ENCODE measurements at places on chromosomes 4 and X.

DNA sequence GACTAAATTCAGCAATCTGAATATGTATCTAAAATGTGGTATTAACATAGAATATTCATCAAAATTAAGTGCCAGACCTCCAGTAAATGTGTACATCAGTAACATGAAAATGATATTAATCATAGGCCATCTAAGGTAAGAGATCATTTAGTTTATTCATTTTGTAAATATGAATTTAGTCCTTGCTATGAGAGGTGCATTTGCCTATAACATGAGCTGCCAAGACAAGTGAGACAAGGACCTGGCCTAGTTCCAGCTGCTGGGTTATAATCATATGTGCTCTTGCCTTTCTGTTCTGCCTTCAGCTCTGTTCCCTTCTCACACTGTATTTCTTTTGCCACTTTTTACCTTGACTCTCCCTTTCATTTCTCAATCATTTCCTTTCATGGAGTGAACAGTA is 160.0 kb downstream of the STIM2 start:
- DNase-seq = no peak

- DNase-seq = no peak
Observed at GRCh38 chr4:52552778-52553177, 106.3 kb downstream of the USP46 start.

- no peak for DNase-seq
Observed at GRCh38 chr4:37517326-37517725, 168.8 kb downstream of the RELL1 start.

DNA sequence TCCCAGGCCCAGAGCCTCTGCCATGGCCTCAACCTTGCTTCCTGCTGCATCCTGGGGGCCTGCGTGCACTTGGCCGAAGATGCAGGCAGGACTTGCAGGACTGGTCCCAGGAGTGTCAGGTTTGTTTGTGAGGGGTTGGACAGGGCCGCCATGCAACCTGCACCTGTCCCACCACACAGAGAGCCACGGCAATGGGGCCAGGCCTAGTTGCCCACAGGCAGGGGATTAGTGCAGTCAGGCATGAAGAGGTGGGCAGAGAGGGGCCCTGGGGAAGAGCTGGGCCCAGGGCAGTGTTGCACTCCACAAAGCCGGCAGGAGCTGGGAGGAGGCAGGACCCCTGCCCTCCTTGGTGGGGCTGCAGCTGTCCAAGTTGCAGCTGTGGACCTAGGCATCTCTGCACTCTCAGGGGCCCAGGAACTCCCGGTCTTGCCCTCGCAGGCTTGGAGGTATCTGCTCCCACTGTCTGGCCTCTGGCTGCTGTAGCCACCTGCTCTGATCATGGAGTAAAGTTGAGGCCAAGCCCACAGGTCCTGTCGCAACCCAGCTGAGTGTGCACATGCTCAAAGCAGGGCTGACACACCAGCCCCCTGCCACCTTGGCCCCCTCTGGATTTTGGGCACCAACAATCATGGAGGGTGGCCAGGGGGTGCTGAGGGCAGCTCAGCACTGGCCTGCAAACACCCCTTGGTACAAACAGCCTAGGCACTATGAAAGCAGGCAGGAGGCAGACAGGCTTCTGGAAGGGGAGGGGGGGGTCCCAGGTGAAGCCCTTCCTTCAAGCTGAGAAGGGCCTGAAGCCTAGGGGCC is 190.4 kb upstream of the PCDH10 start:
- no peak for DNase-seq

DNA sequence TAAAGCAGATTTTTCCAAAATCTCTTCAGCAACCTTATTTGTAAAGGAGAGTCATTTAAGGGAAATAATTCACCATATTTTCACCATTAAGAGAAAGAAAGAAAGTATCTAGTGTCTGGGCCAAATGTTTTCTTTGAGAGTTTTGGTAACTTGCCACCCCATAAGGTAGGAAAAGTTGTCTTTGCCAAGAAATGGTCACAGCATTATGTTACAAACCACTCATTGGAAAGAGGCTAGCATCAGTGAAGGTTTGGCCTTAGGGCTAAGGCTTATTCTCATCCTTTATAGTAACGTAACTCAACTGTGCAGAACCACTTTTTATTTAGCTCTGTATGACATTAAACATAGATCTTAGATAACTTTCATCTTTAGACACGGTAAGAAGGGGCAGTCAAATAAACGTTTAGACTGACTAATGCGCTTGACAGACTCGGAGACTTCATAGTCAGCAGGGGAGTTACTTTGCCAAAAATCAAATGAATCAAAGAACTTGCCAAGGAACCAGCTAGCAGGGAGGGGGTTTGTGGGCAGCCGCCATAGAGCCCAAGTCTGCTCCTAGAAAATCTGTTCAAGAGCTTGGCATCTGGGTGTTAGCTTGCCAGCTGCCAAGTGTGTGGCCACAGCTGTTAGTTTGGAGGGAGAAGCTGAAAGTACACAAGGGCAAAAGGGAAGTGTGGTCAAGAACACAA is 182.8 kb upstream of the GRID2 start:
- DNase-seq = no peak

- DNase-seq = no peak
Observed at GRCh38 chrX:18927558-18927957, 56.4 kb downstream of the PHKA2 start.

DNA sequence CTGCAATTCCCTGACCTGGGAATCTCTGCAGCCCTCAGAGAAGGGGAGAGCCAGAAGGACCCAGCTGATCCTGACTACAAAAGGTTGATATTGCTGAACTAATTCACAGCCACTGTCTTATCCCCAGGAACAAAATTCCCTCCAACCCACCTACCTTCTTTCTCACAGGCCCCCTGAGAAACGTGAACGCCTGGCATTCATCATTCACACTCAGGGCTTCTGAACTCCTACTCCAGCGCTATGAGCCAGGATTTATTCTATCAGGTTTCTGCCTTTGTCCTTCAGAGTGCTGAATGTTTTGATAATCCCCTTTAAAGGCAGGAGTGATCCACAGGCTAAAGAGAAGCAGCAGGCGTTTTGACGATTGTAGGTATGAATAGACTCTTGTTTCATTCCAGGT is 76.5 kb downstream of the KCNIP4 start:
- no peak for DNase-seq

DNA sequence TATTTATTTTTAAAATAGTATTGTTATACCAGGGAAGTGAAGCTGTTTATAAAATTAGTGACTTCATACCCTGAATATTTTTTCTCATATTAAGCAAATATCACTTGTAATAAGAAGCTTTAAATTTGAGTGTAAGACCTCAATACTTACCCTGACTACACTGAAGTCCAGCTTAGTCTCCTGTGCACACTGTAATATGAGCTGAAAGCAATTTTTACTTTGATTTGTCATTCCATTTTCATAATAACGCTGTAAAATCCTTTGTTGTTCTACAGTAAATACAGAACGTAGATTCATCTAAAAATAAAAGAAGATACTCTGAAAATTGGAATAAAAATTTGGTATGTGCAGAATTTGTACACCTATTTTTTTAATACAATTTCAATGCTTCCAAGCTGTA is 27.2 kb downstream of the HDX start:
- no peak for DNase-seq

- no peak for DNase-seq
Observed at GRCh38 chrX:33053001-33053400, 158.3 kb downstream of the DMD start.

GRCh38 chrX:20500949-20501348 is 234.2 kb upstream of the RPS6KA3 start:
- DNase-seq = no peak

GRCh38 chrX:41868392-41868977 is 54.9 kb downstream of the CASK start:
- no peak for DNase-seq

GRCh38 chrX:150449313-150449712 is 86.2 kb downstream of the MAMLD1 start:
- DNase-seq = no peak

- DNase-seq = no peak
Observed at GRCh38 chr4:6267573-6267972, 2.1 kb upstream of the WFS1 start.

DNA sequence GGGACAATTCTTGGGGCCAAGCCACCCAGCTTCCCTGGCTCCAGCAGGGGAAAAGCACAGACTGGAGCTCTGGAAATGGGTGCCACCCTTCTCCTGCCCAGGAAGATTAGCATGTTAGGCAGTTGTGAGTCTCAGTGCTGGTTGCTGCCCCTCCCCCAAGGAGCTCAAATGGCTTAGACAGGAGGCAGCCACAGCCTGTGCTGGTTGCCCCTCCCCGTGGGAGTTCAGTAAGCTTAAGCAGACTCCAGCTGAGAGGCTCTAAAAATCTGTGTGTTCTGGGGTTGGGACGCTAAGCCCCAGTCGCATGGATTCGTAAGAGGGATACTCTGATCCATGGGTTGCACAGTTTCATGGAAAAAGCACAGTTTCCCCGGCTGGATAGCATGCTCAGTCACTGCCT is 92.7 kb upstream of the NDST3 start:
- DNase-seq = no peak

DNA sequence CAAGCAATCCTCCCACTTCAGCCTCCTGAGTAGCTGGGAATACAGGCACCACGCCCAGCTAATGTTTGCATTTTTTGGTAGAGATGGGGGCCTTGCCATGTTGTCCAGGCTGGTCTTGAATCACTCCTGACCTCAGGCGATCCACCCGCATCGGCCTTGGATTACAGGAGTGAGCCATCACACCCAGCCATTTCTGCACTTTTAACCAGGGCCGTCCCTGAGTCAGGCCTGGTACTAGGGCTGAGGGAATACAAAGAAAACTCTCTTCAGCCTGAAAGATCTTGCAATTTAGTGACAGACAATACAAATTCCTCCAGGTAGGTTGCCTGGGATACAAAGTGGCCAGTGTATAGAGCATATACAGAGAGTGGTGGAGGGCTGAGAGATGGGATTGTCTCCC is 65.8 kb downstream of the BCOR start:
- no peak for DNase-seq

DNA sequence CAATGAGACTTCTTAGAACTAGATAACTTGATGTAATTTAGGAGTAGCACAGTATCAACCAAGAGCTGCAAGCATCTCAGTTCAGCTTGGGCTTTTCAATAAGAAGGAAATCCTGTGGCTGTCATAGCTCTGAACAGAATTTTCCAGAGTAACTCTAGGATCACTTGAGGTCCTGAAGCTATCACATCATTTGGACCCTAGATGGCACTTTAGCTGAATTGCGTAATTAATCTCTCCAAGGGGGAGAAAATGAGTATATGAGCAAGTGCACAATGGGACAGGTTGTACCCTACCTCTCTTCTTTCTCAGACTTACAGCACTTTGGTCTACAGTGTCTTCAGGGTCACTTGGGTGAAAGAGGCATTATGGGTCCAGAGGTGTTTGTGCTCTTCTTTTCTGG is 45.2 kb downstream of the SLC4A4 start:
- DNase-seq = no peak

DNA sequence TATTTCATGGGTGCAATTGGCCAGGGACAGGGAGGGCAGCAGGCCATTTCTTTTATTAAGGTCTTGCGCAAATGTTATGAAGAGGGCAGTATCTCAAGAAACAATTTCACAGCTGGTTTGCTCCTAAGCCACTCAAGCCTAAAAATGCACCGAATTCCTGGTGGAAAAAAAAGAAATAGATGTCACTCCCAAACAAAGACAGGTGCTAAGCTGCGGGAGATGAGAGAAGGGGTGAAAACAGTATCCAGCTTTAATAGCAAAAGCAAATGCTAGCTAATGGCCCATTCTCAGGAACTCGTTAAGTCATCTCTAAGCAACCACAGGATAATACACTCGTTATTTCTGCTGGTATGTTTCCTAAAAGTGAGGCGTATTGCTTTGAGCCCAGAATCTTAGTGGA is 116.4 kb downstream of the ARX start:
- no peak for DNase-seq

GRCh38 chr4:80140194-80140593 is 57.1 kb upstream of the PRDM8 start:
- DNase-seq = no peak

- DNase-seq = no peak
Observed at GRCh38 chr4:153034681-153035080, 98.6 kb downstream of the FHDC1 start.

DNA sequence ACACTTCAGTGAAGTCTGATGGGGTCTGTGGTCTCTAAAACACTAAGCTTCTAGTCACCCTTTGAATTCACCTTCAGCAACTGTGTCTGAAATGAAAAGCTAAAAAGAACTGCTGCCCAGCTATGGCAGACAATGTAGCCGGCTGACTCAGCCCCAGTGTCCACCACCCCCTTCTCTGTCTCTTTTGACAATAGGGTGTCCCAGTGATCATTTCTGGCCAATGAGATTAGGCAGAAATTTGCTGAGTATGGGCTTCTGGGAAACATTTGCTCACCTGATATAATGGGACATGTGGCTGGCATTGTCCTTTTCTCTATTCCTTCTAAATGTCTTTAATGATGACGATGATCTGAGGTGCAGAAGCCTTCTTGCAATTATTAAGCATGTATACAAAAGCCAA is 20.6 kb downstream of the IGFBP7 start:
- no peak for DNase-seq

DNA sequence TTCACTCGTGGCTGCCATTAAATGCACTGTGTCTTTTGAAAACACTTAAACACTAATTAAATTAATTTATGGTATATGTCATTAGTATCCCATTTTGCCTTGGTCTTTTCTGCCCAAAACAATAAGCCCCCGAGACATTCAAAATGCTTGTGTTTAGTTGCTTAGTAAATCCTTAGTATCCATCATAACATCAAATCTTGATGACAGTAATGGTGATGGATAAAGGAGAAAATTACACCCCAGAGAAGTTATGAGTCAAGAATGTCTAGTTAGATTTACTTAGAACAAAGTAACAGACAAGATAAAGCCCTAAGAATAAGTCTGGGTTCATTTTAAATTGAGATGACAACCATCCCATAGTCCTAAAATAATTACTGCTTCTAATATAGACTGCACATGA is 21.3 kb downstream of the ANK2 start:
- DNase-seq = no peak

GRCh38 chr4:9924750-9925149 is 96.5 kb downstream of the SLC2A9 start:
- DNase-seq = no peak

DNA sequence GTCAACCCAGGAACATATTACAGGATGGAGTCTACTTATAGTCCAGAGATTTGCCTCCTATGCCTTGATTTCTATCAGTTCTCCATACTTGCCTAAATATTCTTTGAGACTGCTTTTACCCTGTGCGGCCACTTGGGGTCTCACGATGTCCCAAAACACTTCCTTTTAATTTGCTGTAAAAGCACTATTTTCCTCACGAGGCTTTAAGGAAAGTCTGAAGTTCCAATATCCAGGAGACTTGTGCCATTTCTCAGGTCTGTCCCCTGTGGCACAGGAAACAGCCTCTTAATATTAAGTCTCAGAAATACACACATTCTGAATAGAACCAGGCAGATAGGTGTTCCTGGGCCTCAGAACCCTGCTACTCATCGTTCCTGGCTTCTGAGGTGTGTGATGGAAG is 142.9 kb downstream of the TMEM164 start:
- DNase-seq = peak; percentile 25

DNA sequence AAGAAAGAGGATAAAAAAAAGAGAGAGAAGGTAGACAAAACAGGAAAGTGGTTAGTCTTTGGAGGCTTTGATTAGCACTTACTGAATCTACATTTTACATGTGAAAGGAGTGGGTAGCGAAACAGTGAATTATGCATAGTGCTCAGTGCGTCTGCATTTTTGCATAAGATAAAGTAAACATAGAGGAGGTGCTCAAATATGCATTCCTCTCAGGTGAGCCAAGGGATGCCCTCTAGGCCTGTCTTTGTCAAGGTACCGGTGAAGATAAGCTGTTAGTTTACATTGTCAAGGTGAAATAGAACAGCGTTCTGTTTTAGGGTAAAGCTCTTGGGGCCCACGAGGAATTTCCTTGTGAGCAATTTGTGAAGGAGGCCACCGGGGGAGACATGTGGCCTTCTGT is 260.6 kb downstream of the TRIML1 start:
- no peak for DNase-seq

Data from activated CD4-positive, alpha-beta memory T cell treated with anti-CD3 and anti-CD28 coated beads for 36 hours (primary cell).